ENCODE measurements at places on chromosomes 7 and 10.

GRCh38 chr7:157219154-157219553 lies 80.4 kb downstream of the UBE3C start:
- no peak for DNase-seq

DNA sequence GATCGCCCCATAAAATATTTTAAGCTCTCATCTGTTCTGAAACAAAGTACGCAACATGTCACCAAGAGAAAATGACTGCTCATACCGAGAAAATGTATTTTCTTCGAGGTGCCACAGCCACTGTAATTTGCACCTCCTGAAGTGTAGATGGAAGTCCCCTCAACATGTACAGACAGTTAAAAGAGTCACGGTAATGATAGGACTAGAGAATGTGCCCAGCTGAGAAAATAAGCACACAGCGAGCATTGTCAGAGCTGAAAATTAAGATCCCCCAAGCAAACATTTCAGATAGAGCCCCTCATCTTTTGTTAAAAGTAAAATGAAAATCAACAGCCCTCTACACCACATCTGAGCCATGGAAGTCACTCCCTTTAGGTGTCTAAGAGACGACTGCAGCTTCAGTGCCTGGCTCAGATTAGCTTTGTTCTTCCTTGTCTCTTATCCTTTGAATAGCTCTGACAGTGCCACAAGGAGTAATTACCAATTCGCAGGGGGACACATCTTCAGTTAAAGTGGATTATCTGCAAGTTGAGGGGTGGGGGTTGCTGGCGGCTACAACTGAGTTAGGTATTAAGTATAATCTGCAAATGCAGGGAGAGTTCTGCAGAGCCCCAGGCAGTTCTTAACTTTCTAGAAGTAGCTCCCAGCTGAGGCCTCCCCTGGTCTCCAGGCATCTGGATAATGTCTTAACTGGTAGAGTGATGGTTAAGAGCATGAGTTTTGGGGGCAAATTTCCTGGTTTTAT lies 222.7 kb upstream of the C7orf33 start:
- no peak for DNase-seq

- DNase-seq, result peak; percentile 78
These were observed 136.6 kb downstream of the PTPN20 start for GRCh38 chr10:47047577-47048525.

DNA sequence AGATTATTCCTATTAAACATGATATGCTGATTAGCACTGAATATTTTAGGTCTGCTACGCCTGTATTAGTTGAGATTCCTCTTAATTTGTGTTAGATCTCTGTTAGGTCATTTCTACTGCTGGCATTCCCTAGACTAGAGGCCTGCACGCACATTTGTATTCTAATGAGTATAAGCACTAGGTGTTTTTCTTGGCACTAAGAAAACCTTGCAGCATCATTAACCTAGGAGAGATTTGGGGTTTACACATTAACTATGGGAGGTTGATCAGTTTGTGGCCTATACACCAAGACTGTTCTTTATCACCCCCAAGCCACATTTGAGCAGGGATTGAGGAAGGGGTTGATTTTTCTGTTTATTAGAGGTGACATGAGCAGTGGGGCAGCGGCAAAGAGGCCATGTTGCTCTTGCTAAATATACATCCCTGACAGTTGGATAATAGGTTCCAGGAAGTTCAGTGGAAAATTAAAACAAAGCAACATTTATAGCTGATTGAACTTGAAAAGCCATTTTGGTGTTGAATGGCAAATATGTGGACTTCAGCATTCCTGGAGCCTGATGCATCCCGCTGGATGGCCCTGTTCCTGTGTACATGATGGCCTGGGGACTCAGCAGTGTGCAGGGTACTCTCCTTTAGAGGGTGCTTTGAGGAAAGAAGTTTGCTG lies 65.2 kb downstream of the GBF1 start:
- DNase-seq, result no peak

DNA sequence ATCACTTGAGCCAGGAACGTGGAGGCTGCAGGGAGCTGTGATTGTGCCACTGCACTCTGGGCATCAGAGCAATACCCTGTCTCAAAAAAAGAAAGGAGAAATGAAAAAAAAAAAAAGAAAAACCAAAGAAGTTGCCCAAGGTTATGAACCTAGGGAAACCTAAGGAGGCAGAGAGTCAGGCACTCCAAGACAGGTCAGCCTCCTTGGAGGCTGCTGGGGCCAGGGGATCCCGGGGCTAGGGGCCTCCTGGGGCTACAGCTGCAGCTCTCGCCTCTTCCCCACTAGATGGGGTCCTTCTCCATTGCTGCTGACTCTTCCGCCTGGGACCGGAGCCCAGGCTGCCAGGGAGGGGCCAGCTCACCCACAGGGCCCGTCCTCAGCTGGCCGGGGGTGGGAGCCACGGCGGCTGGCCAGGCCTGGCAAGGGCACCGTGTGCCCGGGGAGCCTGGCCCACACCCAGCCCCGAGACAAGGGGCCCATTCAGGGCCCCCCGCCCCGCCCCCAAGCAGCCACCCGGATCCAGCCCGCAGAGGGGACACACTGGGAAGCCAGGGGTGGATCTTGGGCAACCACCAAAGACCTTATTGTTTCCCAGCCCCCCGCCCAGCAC lies 1.7 kb upstream of the SPACDR start:
- no peak for DNase-seq

- no peak for DNase-seq
These were observed 176.3 kb downstream of the DGKI start for GRCh38 chr7:137670222-137671064.

- no peak for DNase-seq
These were observed 87.7 kb downstream of the TNS3 start for GRCh38 chr7:47493976-47494911.

DNA sequence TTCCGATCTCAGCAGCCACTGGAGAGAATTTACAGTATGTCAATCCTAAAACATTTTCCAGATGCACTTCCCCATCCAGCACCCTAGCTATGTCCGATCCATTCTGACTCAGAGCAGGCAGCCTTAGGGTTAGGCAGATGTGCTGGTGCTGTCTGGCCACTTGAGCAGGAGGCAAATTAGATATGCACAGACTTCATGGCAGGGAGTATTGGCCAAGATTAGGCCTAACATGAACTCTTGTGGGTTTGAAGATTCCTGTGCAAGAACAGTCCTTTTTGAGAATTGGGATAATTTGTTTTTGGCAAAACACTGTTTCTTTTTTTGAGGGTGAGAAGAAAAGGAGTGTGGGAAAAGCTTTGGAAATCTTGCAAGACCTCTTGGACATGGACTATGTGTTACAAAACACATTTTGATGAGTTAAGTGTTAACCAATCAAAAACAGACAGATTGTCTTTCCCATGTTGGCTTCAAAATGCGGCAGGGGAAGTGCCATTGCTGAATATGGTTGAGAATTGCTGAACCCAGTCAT lies 218.6 kb upstream of the INHBA start:
- no peak for DNase-seq

DNA sequence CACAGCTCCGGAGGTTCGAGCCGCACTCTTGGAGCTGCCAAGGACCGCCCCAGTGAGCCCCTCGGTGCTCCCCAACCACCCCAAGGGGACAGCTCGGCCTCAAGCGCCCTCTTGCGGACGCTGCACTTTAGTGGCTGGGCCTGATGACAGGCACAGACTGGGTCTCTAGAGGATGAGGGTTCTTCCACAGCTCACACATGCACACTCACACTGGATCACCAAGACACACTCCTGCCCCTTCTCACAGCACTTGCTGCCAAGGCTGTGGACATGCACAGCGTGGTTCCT lies 2.1 kb downstream of the RET start:
- no peak for DNase-seq

DNA sequence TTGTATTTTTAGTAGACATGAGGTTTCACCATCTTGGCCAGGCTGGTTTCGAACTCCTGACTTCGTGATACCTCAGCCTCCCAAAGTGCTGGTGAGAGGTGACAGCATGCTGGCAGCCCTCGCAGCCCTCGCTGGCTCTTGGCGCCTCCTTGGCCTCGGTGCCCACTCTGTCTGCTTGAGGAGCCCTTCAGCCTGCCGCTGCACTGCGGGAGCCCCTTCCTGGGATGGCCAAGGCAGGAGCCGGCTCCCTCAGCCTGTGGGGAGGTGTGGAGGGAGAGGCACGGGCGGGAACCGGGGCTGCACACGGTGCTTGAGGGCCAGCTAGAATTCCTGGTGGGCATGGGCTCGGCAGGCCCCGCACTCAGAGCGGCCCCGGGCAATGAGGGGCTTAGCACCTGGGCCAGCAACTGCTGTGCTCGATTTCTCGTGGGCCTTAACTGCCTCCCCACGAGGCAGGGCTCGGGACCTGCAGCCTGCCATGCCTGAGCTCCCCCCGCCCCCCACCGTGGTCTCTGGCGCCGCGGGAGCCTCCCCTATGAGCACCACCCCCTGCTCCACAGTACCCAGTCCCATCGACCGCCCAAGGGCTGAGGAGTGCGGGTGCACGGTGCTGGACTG lies 96.5 kb upstream of the RHOBTB1 start:
- DNase-seq, result no peak

Data from activated naive CD4-positive, alpha-beta T cell treated with anti-CD3 and anti-CD28 coated beads, Interleukin-2, amount 50 U/mL, for 16 hours (primary cell).